ENCODE measurements at places on chromosomes 7 and 10.
A peak's percentile ranks its signal among the peaks of the same experiment; 100 is the strongest.

- no peak for DNase-seq
These were observed 49.2 kb downstream of the LGI1 start for GRCh38 chr10:93806903-93807302.

- no peak for DNase-seq
These were observed 26.5 kb downstream of the KLF6 start for GRCh38 chr10:3758491-3758970.

- DNase-seq: no peak
These were observed 641.4 kb downstream of the ACTR3B start for GRCh38 chr7:153400735-153401593.

GRCh38 chr10:15448598-15448997, 77.5 kb upstream of the FAM171A1 start:
- DNase-seq: no peak

- no peak for DNase-seq
These were observed 138.0 kb downstream of the TACC2 start for GRCh38 chr10:122126763-122127659.

DNA sequence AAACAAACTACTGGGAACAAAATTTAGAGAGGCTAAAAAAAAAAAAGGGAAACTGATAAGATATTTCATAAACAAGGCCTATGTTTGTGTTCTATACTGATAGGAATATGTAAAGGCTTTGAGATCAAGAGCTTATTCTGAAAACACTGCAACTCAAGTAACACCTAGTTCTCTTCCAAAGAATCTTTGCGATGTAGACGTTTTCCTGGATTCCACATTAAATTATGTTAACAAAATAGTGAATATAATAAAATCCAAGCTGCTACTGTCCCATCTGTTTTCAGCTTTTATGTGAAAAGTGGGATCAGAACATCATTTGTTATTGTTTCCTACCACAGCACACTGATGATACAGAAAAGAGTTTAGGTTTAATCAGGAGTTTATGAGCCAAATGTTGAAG, 53.0 kb upstream of the RNF148 start:
- DNase-seq: no peak

- DNase-seq: no peak
These were observed 20.5 kb downstream of the ZNF438 start for GRCh38 chr10:31011017-31011664.

- DNase-seq: peak; percentile 30
These were observed 4.8 kb upstream of the GCK start for GRCh38 chr7:44194069-44194468.

Data from naive thymus-derived CD4-positive, alpha-beta T cell (primary cell).